ENCODE measurements at places on chromosomes 6 and 20.
A peak's percentile ranks its signal among the peaks of the same experiment; 100 is the strongest.

DNA sequence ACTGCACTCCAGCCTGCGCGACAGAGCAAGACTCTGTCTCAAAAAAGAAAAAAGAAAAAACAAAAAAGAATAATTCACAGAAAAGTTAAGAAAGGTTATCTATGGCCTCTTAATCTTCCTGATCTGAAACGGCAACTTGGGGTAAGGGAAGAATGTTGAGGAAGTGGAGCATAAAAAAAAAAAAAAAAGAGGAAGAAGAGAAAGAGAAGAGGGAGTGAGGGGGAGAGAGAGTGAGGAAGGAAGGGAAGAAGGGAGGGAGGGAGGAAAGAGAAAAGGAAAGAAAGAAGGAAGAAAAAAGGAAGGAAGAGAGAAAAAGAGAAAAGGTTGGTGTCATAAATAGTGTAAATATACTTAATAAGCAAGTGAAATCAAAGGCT, 68.9 kb upstream of the NCOA3 start:
- DNase-seq: no peak

- DNase-seq: no peak
Measured at GRCh38 chr20:2300420-2300819, 4.6 kb downstream of the TGM3 start.

DNA sequence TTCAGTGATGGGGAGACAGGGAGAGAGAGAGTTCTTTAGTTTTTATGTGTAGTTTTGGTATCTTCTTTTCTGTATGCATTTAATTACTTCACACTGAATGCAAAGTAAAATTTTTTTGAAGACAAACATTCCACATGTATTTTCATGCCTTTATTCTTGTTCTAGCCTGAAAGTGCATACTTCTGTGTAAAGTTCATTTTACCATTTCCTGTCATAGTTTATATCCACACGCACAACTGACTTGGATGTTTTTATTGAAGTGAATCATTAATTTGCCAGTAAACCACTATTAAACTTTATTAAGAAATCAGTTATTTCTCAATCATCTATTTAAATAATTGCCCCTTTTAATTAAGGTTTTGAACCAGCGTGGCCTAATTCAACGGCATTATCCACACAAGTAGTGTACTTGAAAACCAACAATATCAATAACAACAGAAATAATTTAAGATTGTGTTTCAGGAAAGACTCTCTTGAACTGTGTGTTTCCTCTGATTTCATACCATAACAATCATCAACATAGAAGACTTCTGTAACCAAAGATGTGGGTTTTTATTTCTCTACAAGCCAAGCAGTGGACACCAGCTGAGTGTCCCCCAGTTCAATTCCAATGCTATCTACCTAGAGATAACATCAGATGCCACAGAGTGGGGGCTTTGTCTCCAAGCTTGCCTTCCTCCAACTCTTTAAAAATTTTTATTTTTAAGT, 512.7 kb upstream of the JAG1 start:
- no peak for DNase-seq

DNA sequence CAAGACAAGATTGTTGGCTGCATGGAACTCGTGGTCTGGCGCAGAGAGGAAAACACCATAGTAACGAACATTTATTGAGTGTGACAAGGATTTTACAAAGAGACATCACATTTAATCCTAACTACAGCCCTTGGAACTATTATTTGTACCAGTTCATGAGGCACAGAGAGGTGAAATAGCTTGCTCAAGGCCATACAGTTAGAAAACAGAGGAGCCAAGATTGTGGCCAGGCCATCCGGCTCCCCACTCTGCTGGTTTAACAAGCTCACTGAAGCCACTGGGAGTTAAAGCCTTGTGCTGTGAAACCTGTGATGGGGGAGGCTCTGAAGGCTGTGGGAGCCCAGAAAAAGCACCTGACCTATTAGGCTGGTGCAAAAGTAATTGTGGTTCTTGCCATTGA, 74.9 kb upstream of the ZNFX1 start:
- DNase-seq: no peak

- peak; percentile 94 for DNase-seq
Measured at GRCh38 chr6:109892451-109893435, 85.4 kb upstream of the GPR6 start.

- no peak for DNase-seq
Measured at GRCh38 chr20:48265791-48266190, 480.5 kb upstream of the SULF2 start.

DNA sequence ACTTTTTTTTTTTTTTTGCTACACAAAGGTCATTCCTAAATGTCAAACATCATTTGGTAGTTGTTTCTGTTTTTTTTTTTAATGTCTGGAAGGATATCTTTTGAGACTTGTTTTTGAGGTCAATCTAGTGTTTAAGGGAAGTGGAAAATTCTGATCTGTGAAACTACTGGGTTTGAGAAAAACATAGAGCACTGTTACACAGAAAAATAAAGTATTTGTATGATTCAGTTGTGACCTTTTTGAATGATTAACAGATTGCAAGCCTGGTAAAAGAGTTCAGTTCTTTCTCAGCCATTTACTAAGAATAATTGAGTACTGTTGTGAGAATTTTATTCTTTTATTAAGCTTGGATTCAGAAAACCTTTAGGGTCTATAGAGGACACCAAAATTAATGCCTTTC, 276.7 kb downstream of the ADGRB3 start:
- DNase-seq: no peak

- no peak for DNase-seq
Measured at GRCh38 chr20:7692478-7692877, 247.8 kb downstream of the HAO1 start.

GRCh38 chr20:34583544-34583943, 25.0 kb downstream of the MAP1LC3A start:
- no peak for DNase-seq

- no peak for DNase-seq
Measured at GRCh38 chr6:24982231-24982630, 46.5 kb upstream of the RIPOR2 start.

GRCh38 chr6:146790561-146791091, 191.9 kb downstream of the ADGB start:
- no peak for DNase-seq

DNA sequence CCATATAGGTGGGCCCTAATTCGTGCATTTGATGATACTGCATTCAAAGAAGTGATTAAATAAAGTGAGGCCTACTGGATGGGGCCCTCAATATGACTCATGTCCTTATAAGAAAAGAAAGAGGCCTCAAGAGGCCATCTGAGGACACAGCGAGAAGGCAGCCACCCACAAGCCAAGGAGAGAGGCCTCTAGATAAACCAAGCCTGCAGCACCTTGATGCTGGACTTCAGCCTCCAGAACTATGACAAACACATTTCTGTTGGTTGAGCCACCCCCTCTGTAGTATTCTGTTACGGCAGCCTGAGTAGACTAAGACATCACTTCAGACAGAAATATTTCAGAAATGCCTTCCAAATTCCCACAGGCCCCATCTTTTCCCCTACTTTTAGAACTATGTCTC, 82.5 kb upstream of the PLEKHG1 start:
- DNase-seq: no peak

- no peak for DNase-seq
Measured at GRCh38 chr6:129608886-129609537, 101.0 kb downstream of the ARHGAP18 start.

GRCh38 chr6:13248053-13248452, 80.3 kb downstream of the TBC1D7 start:
- no peak for DNase-seq

DNA sequence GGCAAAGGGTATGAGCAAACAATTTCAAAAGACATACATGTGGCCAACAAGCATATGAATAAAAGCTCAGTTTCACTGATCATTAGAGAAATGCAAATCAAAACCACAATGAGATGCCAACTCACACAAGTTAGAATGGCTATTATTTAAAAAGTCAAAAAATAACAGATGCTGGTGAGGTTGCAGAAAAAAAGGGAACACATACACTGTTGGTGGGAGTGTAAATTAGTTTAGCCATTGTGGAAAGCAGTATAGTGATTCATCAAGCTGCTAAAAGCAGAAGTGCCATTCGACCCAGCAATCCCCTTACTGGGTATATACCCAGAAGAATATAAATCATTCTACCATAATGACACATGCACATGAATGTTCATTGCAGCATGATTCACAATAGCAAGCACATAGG, 6.7 kb upstream of the KHDC1L start:
- no peak for DNase-seq

DNA sequence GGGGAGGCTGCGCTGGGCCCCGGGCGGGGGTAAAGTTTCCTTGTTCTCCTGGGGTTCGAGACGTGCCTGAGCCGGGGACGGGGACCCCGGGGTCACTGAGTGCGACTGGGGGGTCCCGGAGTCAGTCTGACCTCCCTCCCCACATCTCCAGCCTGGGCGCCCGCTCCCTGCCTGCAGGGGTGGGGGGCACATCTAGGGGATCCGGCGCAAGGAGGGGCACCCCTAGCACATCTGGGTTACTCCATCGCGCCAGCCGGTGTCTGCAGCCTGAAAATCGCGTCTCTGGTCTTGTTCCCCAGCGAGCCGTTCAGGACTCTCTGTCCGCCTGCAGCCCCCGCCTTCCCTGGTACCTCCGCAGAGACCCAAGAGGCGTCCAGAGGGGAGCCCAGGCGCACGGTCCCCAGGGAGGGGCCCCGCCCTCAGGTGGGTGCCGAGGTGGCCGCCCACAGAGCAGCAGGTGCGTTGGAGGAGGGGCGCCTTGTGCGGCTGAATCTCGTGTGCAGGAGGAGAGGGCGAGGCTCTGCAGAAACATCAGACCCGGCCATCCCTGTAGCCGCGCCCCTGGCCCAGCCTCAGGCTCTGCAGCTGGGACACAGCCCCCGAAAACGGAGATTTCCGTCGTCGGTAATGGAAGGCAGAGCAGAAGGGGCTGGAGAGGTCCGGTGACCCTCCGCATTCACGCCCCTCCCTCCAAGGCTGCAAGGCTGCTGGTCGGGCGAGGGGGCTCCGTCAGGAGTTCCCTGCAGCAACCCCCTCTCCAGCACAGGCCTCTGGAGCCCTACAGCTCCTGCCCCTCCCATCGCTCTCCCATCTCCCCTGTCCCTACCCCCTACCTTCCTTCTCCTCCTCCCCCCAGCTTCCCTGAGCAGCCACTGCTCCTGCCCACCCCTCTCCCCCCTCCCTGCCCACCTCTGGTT, 628 bp upstream of the CHRNA4 start:
- no peak for DNase-seq

GRCh38 chr6:10676403-10676802, 18.0 kb downstream of the C6orf52 start:
- no peak for DNase-seq

DNA sequence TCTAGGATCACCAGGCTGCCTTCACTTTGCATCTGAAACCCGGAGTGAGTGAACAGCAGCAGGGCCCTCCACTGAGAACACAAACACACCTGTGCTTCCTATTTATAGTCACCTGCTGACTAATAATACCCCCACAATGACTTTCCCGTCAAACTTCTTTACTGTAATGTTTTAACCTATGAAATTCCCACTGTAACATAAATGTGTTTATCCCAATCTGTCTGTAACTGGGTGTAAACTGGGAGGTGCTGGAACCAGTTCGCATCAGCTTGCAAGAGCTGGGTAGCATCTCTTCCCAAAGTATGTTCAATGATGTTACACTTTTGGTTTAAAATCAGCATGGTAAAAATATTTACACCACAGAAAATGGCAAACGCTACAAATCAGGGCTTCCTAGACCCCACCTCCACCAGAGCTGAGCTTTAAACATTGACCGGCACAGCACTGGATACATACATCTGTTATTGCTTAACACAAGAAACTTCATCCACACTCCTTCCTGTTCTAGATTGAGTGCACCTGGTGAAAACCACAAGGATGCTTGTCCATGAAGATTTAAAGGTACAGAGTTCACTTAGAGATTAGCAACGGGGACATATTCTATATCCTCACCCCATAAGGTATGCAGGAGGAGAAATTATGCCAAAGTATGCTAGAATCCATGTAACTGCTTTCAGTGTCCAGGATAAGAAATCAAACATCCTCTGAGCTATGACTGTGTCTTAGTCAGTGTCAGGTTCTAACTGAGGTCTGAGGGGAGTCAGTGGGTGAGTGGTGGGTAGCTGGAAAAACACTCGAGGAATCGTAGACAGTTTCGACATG, 79.0 kb downstream of the ALDH8A1 start:
- peak; percentile 51 for DNase-seq

DNA sequence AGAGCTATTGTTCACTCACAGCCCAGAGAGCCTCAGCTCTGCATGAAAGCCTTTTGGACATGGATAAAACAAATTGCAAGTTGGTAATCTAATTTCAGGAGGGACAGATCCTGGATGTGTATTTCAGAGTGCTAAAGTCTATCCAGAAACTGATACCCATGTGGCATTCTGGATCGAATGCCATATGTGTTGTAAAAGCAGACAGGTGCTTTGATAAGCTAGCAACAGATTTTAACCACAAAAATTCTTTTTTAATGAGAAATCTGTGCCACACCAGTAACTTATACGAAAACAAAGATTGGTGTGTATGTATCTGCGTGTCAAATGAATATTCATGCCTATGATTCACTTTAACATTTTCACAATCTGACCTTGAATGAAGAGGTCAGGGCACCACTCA, 936.6 kb upstream of the MAP3K7 start:
- no peak for DNase-seq

DNA sequence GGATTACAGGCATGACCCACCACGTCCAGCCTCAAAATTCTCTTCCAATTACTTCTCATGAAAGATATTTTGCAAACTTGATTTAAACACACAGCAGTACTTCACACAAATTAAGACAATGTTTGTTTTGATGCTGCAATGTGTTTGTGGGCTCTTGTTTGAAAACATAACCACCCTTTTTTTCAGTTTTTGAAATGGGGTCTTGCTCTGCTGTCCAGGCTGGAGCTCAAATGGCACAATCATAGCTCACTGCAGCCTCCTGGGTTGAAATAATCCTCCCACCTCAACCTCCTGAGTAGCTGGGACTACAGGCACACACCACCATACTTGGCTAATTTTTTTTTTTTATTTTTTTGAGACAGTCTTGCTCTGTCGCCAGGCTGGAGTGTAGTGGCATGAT, 31.0 kb downstream of the STAU1 start:
- DNase-seq: no peak
